SHP77 treated with DMSO at 0.1 percent for 48 hours (cell line): ENCODE measurements at places on chromosomes 3 and 15.

- no peak for DNase-seq
Observed at GRCh38 chr15:48929661-48930060, 34.1 kb downstream of the SHC4 start.

- DNase-seq: no peak
Observed at GRCh38 chr3:58496206-58496857, 4.4 kb downstream of the KCTD6 start.

DNA sequence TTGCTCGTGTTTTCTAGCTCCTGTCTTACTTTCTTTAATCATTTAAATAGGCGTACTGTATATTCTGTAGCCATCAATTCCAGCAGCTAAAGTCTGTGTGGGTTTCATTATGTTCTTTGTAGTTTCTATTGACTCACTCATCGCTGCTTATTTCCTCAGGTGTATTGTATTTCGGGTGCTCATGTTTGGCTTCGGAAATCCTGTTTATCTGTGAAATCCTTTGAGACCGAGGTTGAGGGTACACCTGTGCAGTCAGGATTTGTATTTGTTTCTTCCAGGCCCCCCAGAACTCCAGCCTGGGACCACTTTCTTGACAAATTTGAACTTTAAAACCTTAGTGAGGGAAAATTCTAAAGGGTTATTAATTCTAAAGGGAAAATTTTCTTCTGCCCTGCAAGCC, 2.0 kb upstream of the PAK2 start:
- no peak for DNase-seq

DNA sequence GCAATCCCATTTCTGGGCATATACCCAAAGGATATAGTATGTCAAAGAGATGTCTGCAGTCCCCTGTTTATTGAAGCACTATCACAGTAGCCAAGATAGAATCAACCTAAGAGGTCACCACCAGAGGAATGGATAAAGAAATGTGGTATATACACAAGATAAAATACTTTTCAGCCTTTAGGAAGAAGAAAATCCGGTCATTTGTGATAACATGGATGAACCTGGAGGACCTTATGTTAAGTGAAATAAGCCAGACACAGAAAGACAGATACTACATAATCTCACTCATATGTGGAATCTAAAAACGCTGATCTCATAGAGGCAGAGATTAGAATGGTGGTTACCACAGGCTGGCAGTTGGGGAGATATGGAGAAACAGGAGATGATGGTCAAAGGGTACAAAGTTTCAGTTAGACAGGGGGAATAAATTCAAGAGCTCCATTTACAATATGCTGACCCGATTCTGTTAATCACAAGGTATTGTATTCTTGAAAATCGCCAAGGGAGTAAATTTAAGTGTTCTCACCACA, 195.8 kb downstream of the MTHFS start:
- no peak for DNase-seq

DNA sequence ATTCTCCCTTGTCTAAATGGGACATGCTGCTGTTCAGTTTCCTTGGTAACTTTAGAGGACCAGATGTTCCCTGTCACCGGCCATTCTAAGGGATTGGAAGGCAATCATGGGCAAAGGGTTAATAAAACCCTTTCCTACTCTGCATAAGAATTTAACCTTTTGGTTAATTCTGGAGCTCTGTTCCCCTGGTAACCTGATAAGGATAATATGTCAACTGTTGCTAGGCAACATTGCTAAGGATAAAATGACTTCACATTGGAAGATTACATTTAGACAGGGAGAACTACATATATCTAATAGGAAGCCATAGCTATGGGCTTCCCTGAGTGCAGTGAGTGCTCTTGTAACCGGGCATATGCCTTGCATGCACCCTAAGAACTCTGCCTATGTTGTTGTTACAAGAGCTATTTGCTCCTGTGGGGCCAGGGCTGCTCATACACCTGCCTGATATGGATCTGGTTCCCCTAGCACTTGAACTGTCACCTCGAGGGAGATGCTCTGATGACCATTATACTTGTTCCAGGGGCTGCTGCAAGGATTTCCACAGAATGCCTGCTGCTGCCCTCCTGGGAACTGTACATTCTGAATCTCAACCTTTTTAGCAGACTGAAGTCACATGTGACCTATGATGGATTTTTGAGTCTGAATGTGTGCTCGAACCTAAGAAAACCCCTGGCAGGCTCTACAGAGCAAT, 326.3 kb upstream of the PDZRN3 start:
- no peak for DNase-seq
